Fibroblast of skin of left quadriceps (primary cell): ENCODE measurements at places on chromosomes 12 and 14.

DNA sequence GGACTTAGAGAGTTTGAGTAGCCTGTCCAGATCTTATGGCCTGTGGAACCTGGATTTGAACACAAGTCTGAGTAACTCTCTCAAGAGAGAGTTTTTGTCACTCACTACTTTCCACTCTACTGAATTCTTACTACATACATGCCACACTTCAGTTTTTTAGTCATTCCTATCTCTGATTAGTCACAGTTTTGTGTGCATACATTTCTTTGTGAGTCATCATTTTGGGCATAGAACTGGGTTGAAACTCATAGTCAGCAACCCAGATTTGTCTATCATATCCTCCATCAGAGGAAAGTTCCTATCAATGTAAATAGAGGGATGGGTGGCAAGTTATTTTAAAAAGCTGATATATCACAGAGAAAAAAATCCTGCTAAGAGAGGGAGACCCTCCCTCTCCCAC is 42.9 kb downstream of the FLRT2 start:
- DNase-seq, result peak; percentile 58

GRCh38 chr12:16602412-16602811 is 3.5 kb downstream of the LMO3 start:
- DNase-seq, result no peak

- no peak for DNase-seq
These were observed 83.5 kb downstream of the SLC25A47 start for GRCh38 chr14:100406505-100407131.

- no peak for DNase-seq
These were observed 71.7 kb downstream of the SCN8A start for GRCh38 chr12:51662728-51663154.

GRCh38 chr14:23101213-23101970 is 3.4 kb downstream of the CIROP start:
- no peak for DNase-seq

GRCh38 chr12:66453844-66454243 is 151.6 kb downstream of the HELB start:
- DNase-seq, result no peak

- no peak for DNase-seq
These were observed 78.9 kb upstream of the DICER1 start for GRCh38 chr14:95236221-95236620.

DNA sequence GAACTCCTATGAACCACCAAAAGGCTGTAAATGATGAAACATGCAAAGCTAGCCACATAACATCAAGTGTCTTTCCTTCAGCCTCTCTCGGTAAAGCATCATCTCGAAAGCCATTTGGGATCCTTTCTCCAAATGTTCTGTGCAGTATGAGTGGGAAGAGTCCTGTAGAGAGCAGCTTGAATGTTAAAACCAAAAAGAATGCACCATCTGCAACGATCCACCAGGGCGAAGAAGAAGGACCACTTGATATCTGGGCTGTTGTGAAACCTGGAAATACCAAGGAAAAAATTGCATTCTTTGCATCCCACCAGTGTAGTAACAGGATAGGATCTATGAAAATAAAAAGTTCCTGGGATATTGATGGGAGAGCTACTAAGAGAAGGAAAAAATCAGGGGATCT is 61.2 kb downstream of the ATG14 start:
- no peak for DNase-seq

DNA sequence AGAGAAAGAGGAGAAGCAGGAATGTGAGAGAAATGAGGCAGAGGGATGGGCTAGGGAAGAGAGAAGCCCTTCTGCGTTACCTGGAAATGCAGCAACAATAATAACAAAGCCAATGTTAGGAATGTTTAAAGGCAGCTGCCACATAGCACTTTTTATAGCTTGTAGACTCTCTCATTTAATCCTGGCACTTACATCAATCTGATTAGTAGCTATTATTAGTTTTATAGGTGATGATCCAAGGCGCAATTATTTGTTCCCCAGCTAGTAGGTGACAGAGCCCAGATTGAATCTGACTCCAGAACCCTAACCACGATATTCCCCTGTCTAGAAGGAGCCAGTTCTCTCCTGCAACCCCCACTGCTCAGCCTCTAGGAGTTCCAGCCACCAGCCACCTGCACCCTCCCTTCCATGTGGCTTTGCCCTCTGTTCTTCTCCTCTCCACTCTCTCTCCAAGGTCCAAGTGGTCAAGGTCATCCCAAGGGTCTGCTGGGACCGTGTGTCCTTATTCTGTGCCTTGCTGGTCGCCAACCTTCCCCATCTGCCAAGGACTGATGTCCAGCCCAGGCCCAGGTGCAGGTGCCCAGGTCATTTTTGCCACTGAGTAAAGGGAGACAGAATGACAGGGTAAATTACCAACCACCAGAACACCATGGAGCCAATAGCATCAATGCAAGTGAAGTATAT is 29.4 kb upstream of the CIPC start:
- no peak for DNase-seq

- no peak for DNase-seq
These were observed 1.6 kb downstream of the PAPLN start for GRCh38 chr14:73238941-73239340.
